Subcutaneous preadipocyte (primary cell): ENCODE measurements at places on chromosomes 2 and 18. TPM values are rescaled to one million over a fixed set of nuclear protein-coding genes. Genes with fewer than 3 reads are reported as not detected.

KIAA2012 gene
- total RNA-seq, result not detected in 2 replicates

CLHC1 gene
- 3.7 and 8.6 TPM in 2 replicates for total RNA-seq

PARD6G gene
- total RNA-seq, result 0.59 and 1.1 TPM in 2 replicates

STPG4 gene
- under 0.01 and 0.20 TPM in 2 replicates for total RNA-seq

TUBA4A gene
- 9.2 and 17.6 TPM in 2 replicates for total RNA-seq

LINC00305 gene
- not detected in 2 replicates for total RNA-seq

GRHL1 gene
- total RNA-seq, result 1.1 and 1.6 TPM in 2 replicates

ELOA2 gene
- total RNA-seq, result not detected in 2 replicates

COPS9 gene
- 74.6 and 75.3 TPM in 2 replicates for total RNA-seq

DPP10 gene
- total RNA-seq, result not detected in 2 replicates

SRD5A2 gene
- total RNA-seq, result under 0.01 TPM in 1 of 2 replicates, not detected in the other

NETO1 gene
- not detected in 2 replicates for total RNA-seq

DPYSL5 gene
- total RNA-seq, result not detected in 2 replicates

EML6 gene
- total RNA-seq, result 4.0 and 4.1 TPM in 2 replicates

KLHL14 gene
- not detected in 2 replicates for total RNA-seq

ZBTB7C gene
- total RNA-seq, result under 0.01 TPM in 2 replicates

CIB4 gene
- not detected in 2 replicates for total RNA-seq

DSG1 gene
- total RNA-seq, result not detected in 2 replicates

BCL11A gene
- total RNA-seq, result under 0.01 TPM in 1 of 2 replicates, not detected in the other

GAL3ST2 gene
- total RNA-seq, result not detected in 2 replicates

LRRTM4 gene
- total RNA-seq, result not detected in 2 replicates

LCT gene
- 0.20 TPM in 1 of 2 replicates, not detected in the other for total RNA-seq
